ENCODE measurements at places on chromosomes 3 and 15.

- peak; percentile 81 for DNase-seq
Measured at GRCh38 chr3:331881-332280, 135.3 kb downstream of the CHL1 start.

- DNase-seq = no peak
Measured at GRCh38 chr15:80591471-80591870, 103.6 kb upstream of the ABHD17C start.

GRCh38 chr15:89576417-89576773 is 1.1 kb downstream of the TICRR start:
- peak; percentile 9 for DNase-seq

DNA sequence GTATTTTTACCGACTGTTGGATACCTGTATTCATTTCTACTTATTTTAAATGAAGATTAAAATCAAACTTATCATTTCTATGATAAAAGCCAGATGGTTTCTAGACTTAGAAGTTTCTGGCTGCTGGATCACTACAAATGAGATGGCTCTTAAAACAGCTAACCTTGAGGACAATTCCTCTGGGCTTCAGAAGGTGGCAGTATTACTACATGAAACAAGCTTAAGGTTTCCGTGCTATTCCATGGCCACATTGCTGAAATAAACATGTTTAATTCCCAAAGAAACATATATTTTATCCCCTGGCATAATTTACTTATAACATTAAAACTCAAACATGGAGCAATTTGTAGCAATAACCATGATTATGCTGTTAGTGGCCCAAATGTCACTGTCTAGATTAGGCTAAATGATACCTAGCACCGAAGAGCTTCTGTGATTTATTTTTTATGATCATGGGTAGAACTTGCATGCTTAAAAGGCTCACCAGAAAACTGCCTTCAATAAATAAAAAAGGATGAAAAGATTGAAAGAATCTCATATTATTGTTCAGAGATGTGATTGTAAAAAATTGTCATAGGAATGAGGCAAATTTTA is 204.0 kb upstream of the NANOGP8 start:
- DNase-seq = peak; percentile 81

GRCh38 chr15:52137432-52138357 is 25.1 kb upstream of the BCL2L10 start:
- no peak for DNase-seq

GRCh38 chr3:106610362-106610959 is 741.6 kb upstream of the CBLB start:
- DNase-seq = peak; percentile 53

GRCh38 chr3:3665961-3666640 is 133.1 kb upstream of the LRRN1 start:
- no peak for DNase-seq

GRCh38 chr15:78365917-78366316 is 25.8 kb downstream of the CRABP1 start:
- no peak for DNase-seq

GRCh38 chr3:128430301-128430700 is 36.4 kb downstream of the DNAJB8 start:
- no peak for DNase-seq

GRCh38 chr3:183845608-183846288 is 20.4 kb upstream of the MAP6D1 start:
- DNase-seq = peak; percentile 31

DNA sequence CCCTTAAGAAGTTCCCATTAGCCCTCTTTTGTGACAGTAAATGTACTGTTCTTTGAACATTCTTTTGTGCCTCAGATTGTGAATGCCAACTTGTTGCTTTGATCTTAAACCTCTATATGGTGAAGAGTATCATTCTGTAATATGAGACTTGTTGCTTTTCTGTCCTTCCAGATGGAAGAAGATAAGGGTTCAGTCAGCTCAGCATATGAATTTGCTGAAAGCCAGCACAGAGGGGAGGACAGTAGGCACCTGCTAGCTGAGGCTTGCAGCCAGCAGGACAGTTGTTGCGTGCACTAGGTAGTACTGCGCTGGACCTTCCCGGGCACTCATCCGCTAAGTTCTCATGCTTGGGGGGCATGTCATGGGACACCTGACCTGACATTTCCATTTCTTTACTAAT is 74.7 kb downstream of the DCUN1D1 start:
- no peak for DNase-seq

Measured in IMR-90 (cell line).